ENCODE measurements at places on chromosomes 7 and 10.

DNA sequence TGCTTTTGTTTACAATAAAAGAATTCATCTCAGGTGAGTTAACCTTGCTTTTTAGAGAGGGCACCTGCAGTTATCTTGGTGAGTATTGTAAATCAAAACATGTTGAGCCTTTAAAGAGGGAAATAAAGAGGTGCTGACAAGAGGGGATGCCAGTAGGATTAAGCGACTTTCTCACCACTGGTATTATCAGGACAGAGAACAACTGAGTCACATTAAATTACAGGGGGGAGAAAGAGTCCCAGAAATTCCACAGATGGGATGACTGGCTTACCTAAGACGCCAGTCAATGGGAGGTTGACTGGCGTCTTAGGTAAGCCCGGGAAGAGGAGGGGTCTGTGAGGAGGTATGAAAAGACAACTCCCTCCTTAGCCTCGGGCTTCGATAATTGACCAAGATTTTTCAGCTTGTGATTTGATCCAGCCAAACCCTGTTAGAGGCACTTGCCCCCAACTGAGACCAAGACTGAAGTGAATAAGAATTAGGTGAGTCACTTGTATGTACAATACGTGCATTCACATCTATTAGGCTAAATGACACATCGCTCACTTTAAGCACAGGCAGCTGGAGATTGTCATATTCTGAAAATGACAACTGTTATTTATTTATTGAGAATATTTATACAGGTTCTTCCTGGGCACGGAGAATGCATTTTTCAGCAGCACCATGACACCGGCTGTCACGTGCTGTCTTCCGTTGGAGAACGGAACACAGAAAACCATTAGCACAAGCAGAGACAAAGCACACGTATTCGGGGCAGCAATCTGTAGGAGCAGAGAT is 117.6 kb downstream of the SEM1 start:
- DNase-seq, result no peak

GRCh38 chr7:102286237-102287110 is at the start of gene SH2B2:
Gene SH2B2 (plus strand): TSS chr7:102286868. CDS start chr7:102300551, 13,683 bp downstream.
- DNase-seq, result peak; percentile 22

DNA sequence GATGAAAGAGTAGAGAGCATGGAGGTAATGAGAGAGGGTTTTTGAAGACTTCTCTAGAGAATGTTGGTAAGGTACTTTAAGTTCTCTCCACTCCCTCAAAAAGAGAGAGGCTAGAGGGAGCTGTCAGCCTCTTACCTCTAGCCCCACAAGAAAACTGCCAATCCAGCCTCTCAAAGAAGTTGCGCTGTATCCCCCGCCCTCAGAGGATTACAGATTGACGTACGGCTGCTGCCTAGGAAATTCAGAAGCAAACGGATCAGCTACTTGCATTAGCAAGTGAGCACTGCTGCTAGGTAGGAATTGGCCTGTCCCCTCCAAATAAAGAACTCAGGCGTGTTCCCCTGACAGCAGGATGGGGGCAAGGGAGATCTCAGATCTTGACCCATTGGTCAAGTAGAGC is 34.2 kb downstream of the TYW1B start:
- no peak for DNase-seq

DNA sequence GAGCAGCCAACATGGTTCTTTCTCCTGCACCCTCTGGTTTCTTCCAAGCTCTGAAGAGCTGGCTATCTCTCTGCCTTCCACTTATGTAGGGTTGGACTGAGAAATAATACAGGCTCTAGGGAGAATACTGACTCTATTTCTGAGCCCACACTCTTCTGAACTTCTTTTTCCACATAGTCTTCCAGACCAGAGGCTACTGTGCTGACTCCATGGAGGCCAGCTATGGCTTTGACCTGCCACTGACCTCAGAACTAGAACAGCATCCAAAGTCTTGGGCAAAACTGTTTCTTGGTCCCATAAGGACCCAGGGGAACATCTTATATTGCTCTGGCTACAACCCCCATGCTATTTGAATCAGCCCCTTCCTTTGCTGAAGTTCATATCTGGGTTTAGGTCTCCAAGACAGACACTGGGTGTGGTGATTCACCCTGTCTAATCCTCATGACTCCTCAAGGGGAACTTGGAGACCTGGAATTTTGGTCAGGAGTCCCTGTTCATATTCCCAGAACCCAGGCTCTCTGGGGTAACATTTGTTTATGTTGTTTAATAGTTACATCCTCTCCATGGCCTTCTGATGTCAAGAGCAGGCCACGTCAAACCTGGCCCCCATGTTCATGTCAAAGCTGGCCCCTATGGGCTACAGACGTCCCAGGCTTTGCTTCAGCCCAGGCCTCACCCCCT is 12.1 kb upstream of the PLAU start:
- no peak for DNase-seq

DNA sequence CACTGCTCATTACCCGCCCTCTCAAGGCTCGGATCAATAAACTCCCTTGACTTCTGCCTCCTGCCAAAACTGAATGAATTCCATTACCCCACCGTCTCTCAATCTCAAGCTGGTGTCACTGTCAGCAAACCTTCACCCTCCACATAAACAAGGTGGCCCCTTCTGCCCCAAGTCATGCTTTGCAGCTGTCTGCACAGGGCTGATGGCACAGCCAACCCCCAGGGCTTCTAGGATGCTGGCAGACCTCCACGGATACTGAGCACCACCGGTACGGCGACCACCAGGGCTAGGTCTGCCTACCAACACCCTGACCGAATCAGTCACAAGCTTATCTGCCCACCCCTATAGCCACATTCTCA is 46.1 kb downstream of the PARD3 start:
- DNase-seq, result no peak

DNA sequence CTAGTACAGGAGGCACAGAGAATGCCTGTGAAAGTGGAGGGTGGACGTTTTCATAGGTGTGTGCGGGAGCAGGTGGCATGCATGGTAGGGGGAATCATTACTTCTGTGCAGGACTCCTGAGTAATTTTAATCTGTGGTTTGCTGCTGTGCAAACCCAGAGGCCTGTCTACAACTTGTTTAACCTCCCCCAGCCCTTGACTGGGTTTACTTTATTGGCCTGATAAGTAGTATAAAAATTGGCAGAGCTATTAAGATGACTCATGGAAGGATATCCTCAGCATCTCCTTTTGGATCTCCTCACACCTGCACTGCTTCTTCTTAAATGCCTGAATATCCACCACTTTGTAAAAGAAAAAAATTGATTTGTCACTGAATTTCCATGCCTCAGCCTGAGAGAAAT is 104.8 kb downstream of the AUTS2 start:
- no peak for DNase-seq

GRCh38 chr10:20847512-20847911 is 49.6 kb downstream of the NEBL start:
- DNase-seq, result no peak

DNA sequence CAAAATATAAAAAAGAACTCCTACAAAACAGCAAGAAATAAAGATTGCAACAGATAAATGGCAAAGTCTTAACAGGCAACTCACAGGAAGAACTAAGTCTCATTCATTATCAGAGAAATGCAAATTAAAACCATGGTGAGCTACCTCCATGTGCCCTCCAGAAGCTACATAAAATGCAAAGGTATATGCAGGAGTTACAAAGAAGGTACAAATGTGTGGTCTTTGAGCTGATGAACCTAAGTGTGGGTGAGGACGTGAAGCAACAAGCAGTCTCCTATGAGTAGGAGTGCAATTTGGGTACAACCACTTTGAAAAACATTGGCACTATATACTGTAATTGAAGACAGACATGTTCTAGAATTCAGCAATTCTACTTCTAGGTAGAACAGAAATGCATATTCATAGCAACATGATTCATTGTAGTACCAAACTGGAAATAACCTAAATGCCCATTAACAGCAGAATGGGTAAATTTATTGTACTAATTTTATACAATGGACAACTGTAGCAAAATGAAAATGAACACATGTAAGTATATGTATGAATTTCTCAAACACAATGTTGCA is 61.6 kb upstream of the KCNMA1 start:
- DNase-seq, result no peak

GRCh38 chr7:30237271-30237695 is 47.1 kb upstream of the ZNRF2 start:
- no peak for DNase-seq

DNA sequence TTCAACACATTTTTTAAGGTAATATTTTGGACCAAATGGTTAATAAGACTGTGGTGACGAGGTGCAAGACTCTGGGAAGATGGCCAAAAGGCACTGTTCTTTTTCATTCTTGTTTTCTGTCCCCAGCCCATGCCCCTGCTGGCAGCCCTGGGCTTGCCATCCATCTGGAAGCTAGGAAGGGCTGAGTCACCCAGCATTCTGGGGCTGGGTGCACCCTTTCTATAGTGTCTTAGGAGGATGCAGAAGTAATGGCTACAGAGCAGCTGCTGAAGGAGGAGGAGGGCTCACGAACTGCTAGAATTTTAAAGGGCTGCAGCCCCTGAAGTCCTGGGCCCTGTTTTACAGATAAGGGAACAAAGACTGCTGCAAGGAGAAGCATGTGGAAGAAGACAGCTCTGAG is 42.8 kb upstream of the ZNF32 start:
- DNase-seq, result no peak

DNA sequence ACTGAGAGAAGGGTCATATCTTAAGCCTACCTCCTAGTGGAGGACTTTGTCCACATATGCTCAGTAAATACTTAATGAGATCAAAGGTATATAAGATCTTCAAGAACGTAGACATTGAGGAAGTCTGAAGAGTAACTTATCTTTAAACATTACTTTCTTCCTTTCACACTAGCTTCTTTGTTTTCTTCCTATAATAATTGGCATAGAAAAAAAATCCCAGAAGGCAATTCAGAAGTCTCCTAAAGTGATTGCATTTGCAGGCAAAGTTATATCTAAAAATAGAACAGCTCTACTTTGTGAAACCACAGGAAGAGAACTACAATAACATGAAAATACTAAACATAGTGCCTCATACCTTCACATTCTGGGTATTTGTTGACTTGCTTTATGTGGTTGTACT is 150.4 kb downstream of the PPP1R3A start:
- no peak for DNase-seq

DNA sequence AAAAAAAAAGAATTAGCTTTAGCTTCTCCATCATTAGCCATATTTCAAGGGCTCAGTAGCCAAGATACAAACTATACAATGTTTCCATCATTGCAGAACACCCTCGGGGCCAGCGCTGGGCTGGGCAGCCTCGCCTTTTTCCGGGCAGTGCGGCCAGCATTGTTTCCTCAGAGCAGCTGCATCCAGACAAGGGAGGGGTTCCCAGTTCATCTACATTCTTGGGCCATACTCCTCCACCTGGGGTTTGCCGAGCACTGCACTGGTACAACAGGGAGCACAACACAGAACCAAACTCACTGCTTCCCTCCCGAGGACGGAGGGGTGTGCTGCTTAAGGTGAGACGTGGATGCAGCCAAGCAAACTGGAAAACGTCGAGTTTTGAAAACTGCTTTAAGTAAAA is 2.4 kb upstream of the PKD1L1 start:
- DNase-seq, result no peak

- DNase-seq, result no peak
Observed at GRCh38 chr10:15344876-15345285, 26.2 kb downstream of the FAM171A1 start.

GRCh38 chr7:157570531-157571200 is 233.9 kb downstream of the DNAJB6 start:
- no peak for DNase-seq

DNA sequence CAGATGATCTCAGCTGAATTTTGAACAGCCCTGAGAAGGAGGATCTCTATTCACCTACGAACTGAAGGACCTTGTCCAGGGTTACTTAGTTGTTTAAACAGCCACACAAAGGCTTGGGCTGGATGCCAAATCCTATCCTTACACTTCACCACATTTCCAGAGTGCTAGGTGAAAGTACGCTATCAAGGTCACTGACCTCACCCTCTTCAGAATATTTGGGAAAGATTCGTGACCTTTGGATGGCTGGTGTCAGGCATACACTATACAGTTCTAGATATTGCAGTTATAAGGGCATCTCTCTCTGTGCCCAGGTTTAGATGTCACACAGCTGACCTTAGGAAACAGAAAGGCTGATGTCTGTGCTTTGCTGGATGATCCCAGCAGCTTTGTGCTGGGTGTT is 61.2 kb upstream of the ABLIM1 start:
- no peak for DNase-seq

GRCh38 chr10:69863580-69863979 is 61.9 kb downstream of the COL13A1 start:
- no peak for DNase-seq

DNA sequence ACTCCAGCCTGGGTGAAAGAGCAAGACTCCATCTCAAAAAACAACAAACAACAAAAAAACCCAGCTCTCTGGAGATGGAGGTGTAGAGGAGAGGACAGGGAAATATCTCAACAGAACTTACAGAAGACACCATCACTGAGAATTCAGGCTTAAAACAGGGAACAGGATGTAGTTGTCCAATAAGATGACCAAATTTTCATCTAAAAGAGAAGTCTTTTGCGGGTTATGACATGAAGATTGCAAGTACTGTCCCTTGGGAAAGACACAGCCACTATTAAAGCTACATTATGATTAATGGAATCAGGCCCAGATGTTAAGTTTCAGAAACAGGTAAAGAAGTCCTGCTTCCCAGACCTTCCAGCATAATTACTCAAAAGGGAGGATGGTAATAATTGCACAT is 235.2 kb upstream of the NRP1 start:
- DNase-seq, result no peak

DNA sequence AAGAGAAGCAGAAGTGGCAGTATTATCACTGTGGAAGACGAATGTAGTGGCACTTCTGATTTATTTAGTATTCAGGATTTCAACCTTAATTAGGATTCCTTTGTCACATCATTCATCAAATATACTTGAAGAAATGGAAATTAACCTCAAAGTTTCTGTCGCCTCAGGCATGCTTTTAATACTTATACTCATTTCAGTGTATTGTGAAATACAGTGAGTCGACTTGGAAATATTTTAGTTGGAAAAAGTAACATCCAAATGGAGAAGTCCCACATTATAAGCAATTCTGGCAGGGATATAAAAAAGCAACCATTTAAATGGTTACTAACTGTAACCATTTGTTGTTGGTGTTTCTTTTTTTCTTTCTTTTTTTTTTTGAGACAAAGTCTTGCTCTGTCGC is 648.8 kb downstream of the ARL4A start:
- DNase-seq, result no peak

DNA sequence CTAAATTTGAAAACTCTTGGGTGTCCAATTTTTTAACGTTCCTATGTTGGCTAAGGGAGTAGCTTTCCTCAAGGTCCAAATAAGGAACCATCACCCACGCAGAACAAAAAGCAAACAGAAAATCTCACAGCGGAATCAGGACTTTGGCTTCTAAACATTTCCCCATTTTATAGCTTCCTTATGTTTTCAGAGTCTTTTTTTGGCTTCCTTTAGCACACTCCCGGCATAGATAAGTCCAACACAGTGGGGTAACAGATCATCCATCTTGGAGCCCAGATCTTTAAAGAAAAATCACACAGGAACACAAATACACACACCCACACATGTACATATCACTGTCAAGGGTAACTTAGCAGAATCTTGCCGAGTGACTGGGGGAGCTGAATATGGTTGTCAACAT is 4.2 kb upstream of the TCF7L2 start:
- DNase-seq, result no peak

GRCh38 chr10:93085272-93085859 is 11.7 kb downstream of the CYP26A1 start:
- DNase-seq, result no peak
